ENCODE measurements at places on chromosomes 12 and 14. TPM values are rescaled to one million over a fixed set of nuclear protein-coding genes. Genes with fewer than 3 reads are reported as not detected.

- no peak for DNase-seq
Observed at GRCh38 chr12:32108787-32109186, 2.1 kb downstream of the BICD1 start.

Gene TAS2R20
- 1.0 TPM for total RNA-seq

DNA sequence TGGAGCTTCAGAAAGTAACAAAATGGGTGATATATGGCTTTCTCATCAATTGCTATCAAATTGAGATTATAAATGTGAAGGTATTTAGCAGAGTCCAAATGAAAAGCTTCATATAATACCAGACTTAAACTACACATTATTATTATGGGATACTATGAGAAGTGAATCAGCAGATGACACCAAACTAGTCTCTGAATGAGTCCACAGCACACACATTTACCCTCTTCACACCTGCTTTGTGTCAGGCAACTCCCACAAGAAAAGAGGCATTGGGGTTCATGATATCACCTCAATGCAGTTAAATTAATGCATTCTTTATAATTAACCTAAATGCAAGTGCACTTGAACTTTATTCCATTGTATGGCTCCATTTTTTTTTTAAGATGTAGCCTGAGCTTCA, 330.5 kb downstream of the BCL11B start:
- DNase-seq, result no peak

GRCh38 chr14:29853272-29853671, 74.4 kb downstream of the PRKD1 start:
- no peak for DNase-seq

DNA sequence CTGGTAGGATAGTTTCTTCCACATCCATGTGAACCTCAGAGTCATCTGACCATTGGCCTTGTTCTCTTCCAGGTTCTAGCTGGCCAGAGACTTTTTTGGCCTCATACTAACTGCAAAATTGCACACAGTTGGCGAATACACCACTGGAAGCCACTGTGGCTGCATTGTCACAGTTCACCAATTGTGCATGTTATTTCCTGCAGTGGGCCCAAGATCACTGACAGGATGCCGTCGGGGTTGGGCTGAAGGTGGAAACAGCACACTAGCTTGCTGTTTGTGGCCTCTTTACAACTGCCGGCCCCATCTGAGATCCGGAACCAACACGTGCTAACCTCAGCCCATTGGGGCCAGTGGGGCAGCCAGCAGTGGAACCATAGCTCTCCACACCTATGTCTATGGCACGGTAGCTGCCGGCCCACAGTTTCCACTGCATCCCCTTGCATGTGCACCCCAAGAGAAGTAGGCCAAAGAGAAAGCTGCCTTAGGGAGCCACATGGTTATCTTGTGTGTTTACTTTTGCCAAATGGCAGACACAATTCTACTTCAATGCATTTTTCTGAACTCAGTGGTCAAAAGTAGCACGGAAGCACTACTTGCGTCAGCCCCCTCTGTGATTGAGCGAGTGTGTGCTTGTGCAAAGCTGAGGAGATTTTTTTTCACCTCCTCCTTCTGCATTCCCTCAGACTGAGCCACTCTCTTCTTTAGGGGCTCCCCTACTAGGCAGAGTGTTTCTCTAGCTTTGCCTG, 464.0 kb downstream of the RAD51B start:
- no peak for DNase-seq

GRCh38 chr14:60309867-60310552, 61.0 kb downstream of the PPM1A start:
- DNase-seq, result no peak

GRCh38 chr12:47808574-47809365, 10.9 kb downstream of the HDAC7 start:
- DNase-seq, result no peak

- DNase-seq, result no peak
Observed at GRCh38 chr12:101634724-101635123, 40.0 kb downstream of the MYBPC1 start.

Data from colonic mucosa (tissue), 4 donors.